Upper lobe of left lung (tissue), 6 donors: ENCODE measurements at places on chromosomes 6 and 20. TPM values are rescaled to one million over a fixed set of nuclear protein-coding genes. Genes with fewer than 3 reads are reported as not detected.

DNA sequence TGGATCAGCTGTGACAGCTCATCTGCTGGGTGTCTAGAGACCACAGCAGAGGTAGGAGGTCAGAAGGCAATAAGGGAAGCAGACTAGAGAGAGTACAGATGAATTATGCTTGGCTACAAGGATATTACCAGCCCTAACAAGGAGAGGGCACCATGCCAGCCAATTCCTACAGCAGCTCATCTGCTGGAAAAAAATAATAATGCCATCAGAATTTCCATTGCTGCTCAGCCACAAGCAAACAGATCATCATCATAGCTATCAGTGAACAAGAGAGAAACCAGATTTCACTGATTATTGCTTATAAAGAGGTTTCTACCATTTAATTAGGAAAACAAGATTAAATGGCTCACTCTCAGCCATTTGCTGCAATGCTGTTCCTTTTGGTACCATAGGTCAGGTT lies 66.5 kb downstream of the PSMG4 start:
- DNase-seq = no peak

GRCh38 chr20:34343458-34344211 lies 19.4 kb upstream of the ITCH start:
- no peak for DNase-seq

- DNase-seq = no peak
These were observed 1.4 kb downstream of the GMPR start for GRCh38 chr6:16239798-16240123.

DNA sequence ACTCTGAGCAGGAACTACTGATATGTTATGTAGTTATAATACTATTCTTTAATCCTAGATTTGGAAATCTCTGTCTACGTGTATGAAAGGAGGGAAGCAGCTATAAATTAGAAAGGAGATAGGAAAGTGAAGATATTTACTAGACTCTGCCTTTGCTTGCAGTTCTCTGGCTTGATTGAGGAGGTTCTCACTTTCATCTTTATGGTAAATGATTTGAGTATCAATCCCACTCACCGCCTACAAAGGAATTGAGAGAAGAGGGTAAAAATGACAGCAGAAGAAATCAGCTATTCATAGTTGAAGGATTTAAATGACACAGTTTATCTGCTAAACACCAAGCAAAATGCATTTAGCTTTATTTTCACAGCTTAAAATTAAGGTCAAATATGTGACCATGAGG lies 67.3 kb downstream of the FAM229B start:
- no peak for DNase-seq

GRCh38 chr6:31004794-31005193 lies 5.5 kb upstream of the MUC22 start:
- DNase-seq = no peak

DNA sequence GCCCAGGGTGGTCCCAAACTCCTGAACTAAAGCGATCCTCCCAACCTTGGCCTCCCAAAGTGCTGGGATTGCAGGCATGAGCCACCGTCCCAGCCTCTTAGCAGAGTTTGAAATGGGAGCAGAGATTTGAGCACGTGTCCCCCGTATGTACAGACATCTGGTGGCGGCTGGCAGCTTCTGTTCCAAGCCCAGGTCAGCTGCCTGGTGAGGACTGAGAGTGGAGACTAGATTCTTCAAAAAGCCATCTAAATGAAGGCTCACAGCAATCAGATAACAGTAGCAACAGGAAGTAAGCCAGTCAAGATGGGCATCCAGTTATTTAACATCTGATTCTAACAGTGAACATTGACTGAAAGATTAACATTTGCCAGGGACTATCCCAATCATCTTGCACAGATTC lies 128.1 kb upstream of the AKAP12 start:
- no peak for DNase-seq

DNA sequence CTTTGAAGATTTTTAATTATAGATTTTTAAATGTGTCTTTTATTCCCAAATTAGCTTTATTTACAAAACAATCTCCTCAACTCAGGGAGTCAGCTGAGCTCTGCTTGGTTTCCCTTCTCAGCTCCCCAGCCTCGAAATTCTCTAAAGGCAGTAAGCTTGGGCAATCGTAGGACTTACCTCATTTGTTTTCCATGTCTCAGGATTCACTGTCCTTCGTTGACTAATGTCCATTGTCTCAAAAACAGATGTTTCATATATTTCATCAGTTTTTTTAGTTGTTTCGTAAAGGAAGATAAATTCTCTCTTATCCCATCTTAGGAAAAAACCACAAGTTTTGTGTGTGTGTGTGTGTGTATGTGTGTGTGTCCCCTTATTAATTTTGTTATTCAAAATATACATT lies 102.2 kb upstream of the ADGRF1 start:
- DNase-seq = no peak

GRCh38 chr20:17479063-17479657 lies 52.0 kb downstream of the BFSP1 start:
- DNase-seq = no peak

GRCh38 chr6:23547851-23548250 lies 578.2 kb upstream of the NRSN1 start:
- DNase-seq = no peak

DNA sequence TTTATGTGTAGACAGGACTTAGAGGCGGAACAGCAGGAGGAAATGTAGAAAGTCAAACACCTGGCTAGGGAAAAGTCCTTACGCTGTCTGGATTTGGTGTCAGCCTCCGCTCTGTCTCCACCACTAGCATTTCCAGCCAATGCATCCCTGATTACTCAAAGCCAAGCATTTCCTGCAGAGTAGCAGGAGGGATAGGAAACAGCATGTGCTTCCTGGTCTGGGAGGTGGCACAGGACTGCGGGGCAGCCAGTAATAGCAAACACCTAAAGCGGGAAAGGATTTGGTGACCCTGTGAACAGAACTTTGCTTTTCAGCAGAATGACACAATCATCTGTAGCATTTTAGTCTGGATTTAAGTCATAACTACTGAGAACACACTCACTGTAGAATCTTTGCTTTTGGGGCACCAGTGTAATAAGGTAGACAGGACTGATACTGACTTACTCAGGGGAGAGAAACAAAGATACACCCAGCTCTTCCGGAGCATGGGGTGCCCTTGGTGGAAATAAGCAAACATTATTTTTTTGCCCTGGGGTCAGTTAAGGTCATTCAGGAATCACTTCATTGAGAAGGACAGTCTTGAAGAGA lies 133.3 kb upstream of the AHI1 start:
- no peak for DNase-seq

Gene RAET1L
- not detected for total RNA-seq

Gene LGSN
- total RNA-seq = 0.55 TPM

Gene PRPF6
- 72.3 TPM for total RNA-seq

Gene COL9A3
- total RNA-seq = not detected

Gene TBC1D22B
- total RNA-seq = 10.9 TPM
